ENCODE measurements at places on chromosomes 4 and X. TPM values are rescaled to one million over a fixed set of nuclear protein-coding genes. Genes with fewer than 3 reads are reported as not detected.

GRCh38 chr4:2626231-2626630 is 89.8 kb downstream of the FAM193A start:
- DNase-seq, result no peak

ANXA10 gene
- polyA plus RNA-seq, result 0.08 TPM

GRCh38 chrX:56000174-56000573 is 232.0 kb upstream of the KLF8 start:
- DNase-seq, result no peak

- no peak for DNase-seq
These were observed 37.9 kb upstream of the FGFBP2 start for GRCh38 chr4:16000708-16001483.

- DNase-seq, result no peak
These were observed 13.0 kb upstream of the ELF2 start for GRCh38 chr4:139189972-139190371.

DNA sequence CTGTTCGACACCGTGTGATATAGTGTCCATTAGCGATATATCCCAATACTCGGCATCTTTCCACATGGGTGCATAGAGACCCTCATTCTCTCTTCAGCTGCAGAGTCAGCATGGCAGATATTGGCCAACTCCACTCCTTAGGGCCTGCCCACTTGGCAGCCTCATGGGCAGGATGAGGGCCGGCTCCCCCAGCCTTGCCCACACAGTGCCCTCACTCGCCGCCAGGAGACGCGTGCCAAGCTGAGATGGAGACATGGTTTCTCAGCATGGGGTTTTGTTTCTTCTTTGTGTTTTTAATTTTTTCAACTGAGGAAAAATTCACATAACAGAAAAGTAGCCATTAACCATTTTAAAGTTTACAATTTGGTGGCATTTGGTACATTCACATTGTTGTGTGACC is 5.3 kb upstream of the PLXNA3 start:
- no peak for DNase-seq

DNA sequence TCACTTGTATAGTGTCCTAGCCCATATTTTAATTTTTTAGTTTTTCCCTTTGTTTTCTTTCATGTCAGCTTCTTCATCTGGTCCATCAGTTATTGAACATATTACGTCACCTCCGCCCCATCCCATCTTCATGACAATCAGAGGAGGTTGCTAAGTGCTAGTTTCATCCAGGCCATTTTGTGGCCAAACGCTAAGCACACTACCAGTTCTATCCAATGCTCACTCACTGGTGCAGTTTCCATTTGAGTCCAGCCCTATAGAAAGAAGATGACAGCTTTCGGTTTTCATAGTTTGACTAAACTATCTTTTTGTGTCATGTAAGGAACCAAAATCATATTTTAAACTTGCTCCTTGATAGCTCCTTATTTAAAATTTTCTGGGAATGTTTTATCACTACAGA is 304.2 kb downstream of the TENM3 start:
- DNase-seq, result no peak

DNA sequence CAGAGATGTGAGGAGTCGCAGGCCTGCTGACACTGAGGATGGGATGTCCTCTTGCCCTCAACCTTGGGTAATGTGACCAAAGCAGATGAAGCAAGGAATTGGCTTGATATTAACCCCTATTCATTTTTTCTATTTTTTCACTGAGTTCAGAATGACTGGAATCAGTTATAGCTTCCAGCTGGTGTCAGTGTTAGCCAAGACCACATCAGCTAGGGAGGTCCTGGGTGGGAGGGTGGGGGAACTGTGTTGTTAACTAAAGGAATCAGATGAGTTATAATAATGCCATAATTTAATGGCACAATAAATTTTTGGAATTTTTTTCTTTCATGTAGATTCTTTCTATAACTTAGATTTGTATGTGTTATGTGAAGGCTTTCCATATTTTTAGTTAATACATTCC is 91.9 kb downstream of the EGF start:
- DNase-seq, result no peak

ASB12 gene
- polyA plus RNA-seq, result not detected

DNA sequence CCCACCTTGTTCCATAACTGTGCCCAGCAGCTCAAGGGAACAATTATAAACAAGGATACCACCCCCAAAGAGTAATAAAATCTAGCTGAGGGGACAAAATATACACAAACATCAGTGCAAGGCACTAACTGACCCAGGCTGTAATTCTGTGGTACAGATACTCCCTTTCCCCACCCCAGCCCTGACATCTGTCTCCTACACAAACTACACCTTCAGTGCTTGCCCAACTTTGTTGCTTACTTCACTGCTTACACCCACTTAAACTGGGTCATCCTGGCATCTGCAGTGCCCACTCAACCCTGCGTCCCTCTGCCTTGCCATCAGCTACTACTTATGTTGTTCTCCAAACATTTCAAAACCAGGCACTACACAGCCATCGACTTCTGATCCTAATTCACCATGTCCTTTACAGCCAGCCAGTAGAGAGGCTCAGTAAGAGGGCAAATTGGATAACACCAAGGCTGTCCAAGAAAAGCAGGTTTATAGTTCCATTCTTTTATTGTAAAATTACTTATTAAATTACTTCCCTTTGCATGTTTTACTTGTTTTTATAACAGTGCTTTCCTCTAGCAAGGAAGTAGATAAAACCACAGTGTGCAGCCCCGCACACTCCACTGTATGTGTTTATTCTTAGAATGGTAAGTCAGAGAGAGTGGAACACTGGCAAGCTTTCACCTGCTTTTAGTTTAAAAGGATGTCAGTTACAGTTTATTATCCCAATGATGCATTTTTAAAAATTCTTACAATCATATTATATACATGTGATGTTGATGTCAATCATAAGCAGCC is 149.6 kb downstream of the INPP4B start:
- no peak for DNase-seq

GRCh38 chr4:73848183-73848777 is 4.8 kb upstream of the PF4V1 start:
- no peak for DNase-seq

GRCh38 chr4:57374866-57375595 is 264.8 kb upstream of the IGFBP7 start:
- DNase-seq, result peak; percentile 71

DNA sequence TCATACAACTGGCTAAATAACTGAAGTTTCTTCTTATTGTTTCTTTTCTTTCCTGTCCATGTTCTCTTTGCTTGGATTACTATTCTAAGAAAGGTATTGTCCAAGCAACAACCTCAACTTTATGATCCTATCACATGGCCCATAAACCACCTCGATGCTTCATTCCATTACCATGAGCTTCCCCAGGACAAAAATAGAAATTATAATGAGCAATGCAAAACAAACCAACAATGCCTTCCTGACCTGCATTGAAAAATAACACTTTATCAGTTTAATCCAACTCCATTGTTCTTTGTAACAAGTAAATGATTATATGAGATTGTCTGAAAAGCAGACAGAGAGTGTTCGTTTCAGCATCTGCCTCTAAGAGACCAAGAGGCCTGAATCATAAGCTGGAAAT is 148.8 kb downstream of the HS6ST2 start:
- DNase-seq, result no peak

FAM184B gene
- polyA plus RNA-seq, result not detected

- DNase-seq, result no peak
These were observed 10.6 kb downstream of the NDP start for GRCh38 chrX:43962636-43963035.

DNA sequence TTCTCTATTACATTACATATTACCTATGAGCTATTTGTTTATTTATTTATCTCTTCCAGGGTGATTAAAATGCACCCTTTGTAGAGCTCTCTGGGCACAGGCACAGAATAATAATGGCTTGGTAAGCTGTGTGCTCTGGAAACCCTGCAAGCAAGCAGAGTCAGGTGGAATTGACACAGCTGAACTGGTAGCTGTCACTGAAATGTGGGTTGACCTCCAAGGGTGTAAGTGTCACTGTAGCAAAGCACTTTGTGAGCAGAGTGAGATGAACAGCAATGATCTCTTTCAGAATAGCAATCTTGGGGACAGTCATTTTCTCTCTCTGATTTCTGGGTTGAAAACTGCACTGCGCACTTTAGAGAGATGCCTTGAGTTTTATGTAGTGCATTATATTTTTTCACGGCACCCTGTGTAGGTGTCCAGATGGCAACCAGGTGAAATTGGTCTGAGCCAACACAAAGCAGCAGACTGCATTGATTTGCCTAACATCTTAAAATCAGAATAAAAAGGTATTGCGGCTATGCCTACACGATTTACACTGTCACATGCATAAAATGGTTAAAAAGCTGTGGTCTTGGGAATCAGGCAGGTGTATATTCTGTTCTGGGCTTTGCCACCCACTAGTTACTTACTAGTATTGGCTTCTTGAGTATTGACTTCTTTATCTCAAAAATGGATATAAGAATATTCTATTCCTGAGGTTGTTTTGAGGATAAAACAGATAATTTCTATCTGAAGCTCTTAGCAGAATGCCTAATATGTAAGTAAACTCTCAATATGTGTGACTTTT is 450.3 kb downstream of the RAPGEF2 start:
- DNase-seq, result no peak

- no peak for DNase-seq
These were observed 420 bp downstream of the TSC22D3 start for GRCh38 chrX:107775000-107775733.

DNA sequence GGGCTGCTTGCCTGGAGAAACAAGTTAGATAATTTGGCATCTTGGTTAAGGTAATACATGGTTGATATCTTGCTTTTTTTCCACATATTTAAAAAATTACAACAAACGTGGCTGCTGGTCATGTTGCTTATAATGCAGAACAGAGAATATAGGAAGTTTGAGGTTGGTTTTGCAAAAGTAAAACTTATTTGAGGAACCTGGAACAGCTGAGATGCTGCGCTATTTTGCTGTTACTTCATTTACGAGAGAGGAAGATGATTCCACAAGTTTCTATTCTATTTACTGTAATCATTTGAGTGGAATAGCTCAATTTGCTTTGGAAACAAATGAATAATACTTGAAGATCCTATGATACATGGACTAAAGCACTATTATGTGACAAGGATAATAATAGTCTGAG is 118.9 kb downstream of the TMA16 start:
- no peak for DNase-seq

DNA sequence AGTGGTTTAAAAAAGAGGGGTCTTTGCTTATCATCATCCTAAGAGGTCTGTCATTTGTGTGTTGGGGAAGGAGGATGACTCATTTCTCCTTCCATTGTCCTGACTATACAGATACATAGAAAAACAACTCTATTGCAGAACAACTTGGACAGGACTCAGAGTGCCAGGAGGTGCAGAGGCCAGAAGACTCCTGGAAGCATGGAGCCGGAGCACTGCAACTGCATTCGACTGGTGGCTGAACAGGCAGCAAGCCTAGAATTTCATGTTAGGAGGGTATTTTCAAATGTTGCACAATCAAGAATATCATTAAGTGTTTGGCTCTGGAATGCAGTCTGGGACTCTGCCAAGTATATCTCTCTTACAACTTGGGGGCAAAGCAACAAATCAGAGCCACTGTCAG is 35.0 kb upstream of the MAML3 start:
- DNase-seq, result peak; percentile 67
